HFFc6 (cell line): ENCODE measurements at places on chromosomes 4 and X. TPM values are rescaled to one million over a fixed set of nuclear protein-coding genes. Genes with fewer than 3 reads are reported as not detected.

DNA sequence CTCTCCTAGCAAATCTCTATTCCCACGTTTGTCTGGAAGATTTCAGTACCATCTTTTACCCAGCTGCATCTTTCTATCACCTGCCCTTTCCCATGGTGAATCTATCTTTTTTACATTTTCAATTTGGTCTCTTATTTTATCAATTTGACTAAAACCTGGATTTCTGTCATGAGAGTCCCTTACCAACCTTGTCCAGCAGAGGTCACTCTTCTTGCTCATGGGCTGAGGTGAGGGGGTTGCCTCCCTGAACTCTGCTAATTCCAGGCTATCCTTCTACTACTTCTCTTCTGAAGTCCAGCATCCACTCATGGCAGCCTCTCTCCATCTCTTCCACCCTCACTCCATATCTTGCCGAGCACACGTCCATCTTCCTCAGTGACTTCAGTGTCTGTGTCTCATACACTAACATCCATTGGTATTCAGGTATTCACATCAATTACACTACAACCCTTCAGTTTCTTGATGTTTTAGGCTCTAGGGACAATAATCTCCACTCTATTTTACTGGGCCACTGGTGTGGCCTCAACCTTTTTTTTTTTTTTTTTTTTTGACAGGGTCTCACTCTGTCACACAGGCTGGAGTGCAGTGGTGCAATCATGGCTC, 17.8 kb upstream of the ZNF827 start:
- peak; percentile 33 for DNase-seq

GRCh38 chr4:177232473-177232872, 77.2 kb upstream of the NEIL3 start:
- no peak for DNase-seq

- no peak for DNase-seq
These were observed 997.4 kb upstream of the PRKX start for GRCh38 chrX:4710618-4711433.

PRDM8 gene
- 19.3 to 25.4 TPM (median 23.6 TPM) in 3 replicates for total RNA-seq

- DNase-seq: no peak
These were observed 4.2 kb downstream of the TMSB4X start for GRCh38 chrX:12979026-12979607.

PCDH10 gene
- 25.8 to 136 TPM (median 105 TPM) in 3 replicates for total RNA-seq

MAPK10 gene
- 1.2 and 2.0 TPM in 2 replicates for total RNA-seq

SPANXD gene
- 2.9 TPM in 1 of 2 replicates, not detected in the other for total RNA-seq

EDA2R gene
- total RNA-seq: 21.6 to 24.2 TPM (median 23.3 TPM) in 3 replicates

DNA sequence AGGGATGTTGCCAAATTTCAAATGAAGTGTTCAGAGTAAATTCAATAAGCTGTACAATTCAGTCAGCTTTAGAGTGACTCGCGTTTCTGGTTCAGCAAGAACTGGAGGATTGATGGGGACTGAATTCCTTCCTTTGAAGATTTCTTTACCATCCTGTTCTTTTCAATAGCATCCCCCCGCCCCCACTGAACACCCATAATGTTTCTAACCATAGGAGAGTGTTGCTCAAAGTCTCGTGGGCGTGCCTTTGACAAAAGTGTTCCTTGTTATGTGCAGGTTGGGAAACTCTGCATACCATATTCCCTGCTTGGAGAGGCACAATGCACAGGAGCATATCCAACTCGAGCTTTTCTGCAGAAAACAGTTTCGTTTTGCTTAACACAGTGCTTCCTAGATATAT, 323.5 kb upstream of the CASK start:
- no peak for DNase-seq

DNA sequence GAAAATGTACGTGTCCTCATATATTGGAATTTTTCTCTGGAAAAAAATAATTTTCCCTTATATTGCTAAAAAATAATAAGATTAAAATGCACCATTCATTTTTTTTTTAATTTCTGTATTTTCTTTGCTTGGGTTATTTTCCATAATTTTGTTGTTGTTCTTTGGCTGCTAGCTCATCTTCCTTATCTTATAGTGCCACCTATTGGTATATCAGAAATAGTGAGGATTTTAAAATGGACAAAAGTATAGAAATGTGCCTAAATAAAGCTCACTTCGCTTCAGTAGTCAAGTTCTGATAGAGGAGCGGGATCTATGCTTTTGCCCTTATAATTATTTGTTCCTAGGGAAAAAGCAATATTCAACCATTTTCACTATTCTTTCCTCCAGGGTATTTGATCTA, 134.8 kb downstream of the NAP1L3 start:
- DNase-seq: no peak

SPANXB1 gene
- total RNA-seq: 4.4 TPM in 1 of 2 replicates, not detected in the other

DNA sequence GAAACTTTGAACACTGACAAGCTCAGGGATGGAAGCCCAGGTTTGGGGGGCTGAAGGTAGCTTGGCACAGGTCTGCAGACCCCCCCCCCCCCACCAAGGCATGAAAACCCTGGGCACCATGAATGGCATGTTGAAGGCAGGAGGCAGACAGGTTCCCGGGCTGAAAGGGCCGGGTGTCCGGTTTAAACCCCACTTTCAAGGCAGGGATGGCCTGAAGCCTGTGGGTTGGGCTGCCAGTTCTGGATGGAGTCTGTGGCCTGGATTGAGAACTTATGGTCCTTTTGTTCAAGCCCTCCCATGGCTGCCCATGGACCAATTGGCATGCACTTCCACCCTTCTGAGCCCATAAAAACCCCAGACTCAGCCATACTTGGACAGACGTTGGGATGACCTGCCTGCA, 616.9 kb downstream of the ADGRL3 start:
- DNase-seq: no peak

DNA sequence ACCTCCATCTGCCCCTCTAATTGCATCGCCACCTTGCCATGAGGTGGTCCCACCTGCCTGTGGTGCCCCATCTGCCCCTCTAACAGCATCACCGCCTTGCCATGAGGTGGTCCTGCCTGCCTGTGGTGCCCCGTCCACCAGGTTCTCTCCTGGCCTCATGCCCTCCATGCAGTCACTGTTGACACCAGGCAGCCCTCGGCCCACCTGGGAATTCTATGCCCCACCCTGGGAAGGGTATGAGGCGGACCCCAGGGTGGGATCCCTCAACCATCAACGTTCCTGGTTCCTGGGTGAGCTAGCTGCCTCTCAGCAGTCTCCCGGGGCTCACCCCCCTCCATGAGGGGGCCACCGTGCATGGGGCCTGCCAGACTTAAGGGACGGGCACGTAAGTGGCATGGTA, 38.9 kb downstream of the ACOX3 start:
- no peak for DNase-seq

BRCC3 gene
- 24.3 to 28.9 TPM (median 26.0 TPM) in 3 replicates for total RNA-seq

DNA sequence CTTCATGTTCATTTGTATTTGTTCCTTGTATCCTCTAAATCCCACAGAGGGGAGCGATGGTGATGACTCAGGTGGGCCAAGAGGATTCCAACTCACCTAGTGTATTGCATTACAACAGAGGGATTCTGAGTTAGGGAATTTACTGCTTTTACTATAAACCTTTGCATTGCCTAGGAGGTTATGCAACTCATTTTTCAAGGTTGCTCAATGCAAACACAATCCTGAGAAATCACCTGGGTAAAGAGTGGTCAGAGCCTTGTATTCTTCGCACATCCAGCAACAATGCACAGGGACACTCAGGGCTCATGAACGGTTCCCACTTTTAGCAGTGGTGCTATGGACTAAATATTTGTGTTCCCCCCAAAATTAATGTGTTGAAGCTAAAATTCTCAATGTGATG, 28.6 kb upstream of the LSM6 start:
- no peak for DNase-seq
